ENCODE measurements at places on chromosomes 4 and X.

GRCh38 chr4:153510252-153511001, 44.3 kb downstream of the TMEM131L start:
- no peak for DNase-seq

DNA sequence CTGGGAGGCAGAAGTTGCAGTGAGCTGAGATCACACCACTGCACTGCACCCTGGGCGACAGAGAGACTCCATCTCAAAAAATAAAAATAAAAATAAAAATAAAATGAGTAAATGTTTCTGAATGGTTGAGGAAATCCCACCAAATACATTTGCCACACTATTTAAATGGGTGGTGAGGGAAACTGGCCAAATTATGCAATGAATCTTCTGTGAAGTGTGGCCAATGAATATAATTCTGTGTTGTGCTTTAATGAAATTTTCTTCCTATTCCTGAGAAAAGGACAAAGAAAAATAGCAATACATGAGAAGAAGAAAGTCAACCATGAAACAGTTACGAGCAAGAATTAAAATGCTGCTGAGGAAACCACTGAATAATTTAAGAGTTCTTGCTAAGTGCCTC, 69.9 kb downstream of the CAMK2D start:
- no peak for DNase-seq

DNA sequence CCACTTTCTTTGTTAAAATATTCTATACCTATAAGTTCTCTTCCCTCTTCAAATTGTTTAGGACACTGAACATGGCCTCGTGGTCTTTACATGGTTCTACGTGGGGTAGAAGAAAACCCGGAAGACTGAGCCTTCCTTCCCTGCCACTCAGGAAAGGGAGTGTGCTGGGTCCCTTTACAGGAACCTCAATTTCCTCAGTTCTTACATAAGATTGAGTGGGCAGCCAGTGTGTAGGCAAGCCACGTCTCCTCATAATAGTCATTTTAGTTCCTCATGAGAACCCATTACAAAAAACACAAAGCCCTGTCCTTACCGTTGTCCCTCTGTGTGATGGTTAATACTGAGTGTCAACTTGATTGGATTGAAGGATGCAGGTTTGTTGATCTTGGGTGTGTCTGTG, 28.7 kb upstream of the SMIM10L2A start:
- no peak for DNase-seq

DNA sequence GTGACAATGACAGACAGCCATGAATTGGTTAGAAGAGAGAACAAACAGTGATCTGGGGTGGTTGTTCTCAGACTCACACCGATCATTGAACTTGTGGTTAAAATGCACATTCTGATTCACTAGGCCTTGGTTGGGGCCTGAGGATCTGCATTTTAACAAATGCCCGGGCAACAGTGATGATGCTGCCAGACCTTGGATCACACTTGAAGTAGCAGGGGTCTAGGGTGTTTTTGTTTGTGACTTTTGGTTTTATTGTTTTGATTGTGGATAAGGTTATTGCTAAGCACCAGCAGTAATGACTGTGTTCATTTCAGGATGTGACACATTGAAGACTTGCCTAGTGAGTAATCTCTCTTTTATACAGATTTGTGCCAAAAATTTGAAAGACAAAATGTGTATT, 36.5 kb downstream of the TXLNG start:
- no peak for DNase-seq

DNA sequence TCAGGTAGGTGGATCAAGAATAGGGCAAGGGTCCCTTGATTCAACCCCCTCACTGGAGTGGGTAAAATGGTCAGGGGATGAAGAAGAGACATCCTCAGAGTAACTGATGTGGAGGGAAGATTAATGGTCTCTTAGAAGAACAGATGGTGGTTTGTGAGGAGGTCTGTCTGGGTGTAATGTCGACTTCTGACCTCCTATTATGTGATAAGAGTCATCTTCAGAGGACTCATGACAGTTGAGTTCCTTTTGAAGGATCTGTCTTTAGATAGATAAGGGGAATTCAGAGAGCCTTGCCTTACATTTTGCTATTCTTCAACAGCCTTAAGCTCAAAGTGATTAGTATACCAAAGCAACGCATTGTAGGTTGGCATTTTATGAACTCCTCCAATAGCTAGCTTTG, 27.1 kb upstream of the MAGEA8 start:
- DNase-seq = no peak

- no peak for DNase-seq
Measured at GRCh38 chrX:40474205-40474626, 106.6 kb upstream of the ATP6AP2 start.
